ENCODE measurements at places on chromosomes 12 and 14.
A peak's percentile ranks its signal among the peaks of the same experiment; 100 is the strongest.

- DNase-seq = no peak
These were observed 21.0 kb downstream of the ANAPC5 start for GRCh38 chr12:121331248-121331647.

- no peak for DNase-seq
These were observed 796 bp upstream of the POP5 start for GRCh38 chr12:120581998-120582397.

DNA sequence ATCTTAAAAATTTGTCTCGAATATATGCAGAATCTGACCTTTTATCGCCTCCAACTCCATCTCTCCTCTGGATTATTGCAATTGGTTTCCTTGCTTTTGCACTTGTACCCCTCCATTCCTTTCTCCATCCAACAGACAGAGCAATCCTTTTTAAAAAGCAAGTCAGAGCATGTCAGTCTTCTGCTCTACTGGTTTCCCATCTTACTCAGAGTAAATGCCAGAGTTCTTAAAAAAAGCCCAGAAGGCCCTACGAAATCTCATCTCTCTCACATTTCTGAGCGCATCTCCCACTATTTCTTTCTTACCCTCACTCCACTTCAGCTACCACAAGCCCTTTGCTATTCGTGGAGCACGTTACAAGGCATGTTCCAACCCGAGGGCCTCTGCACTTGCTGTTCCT, 236.9 kb upstream of the DDHD1 start:
- DNase-seq = no peak

- DNase-seq = no peak
These were observed 134.3 kb downstream of the PLXNC1 start for GRCh38 chr12:94282675-94283074.

GRCh38 chr12:46635818-46636217, 190.0 kb downstream of the SLC38A4 start:
- DNase-seq = no peak

GRCh38 chr12:62625228-62625627, 158.6 kb downstream of the MON2 start:
- peak; percentile 49 for DNase-seq

DNA sequence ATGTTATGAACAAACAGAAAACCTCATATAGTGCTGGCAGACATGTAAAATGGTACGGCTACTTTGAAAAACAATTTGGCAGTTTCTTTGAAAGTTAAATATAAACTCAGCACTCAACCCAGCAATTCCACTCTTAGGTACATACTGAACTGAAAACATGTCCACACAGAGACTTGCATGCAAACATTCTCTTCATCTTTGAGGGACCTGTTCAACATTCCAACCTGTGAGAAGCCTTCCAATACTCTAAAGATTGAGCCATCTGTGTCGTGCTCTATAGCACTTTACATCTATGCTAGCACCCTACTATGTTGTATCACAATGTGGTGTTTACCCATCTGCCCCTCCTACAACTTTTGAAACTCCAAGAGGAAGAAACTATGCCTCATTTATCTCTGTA, 79.3 kb downstream of the DNAI7 start:
- DNase-seq = no peak

- no peak for DNase-seq
These were observed 425.8 kb downstream of the NPAS3 start for GRCh38 chr14:33364466-33364865.

All from fibroblast of skin of right biceps (primary cell).